ENCODE measurements at places on chromosomes 12 and 14.

- peaks cover 17% of the 10 kb centered on the region for H3K36me3 ChIP-seq
- peaks cover 30% of the 10 kb centered on the region for H3K4me1 ChIP-seq
- no peak for DNase-seq
- H3K4me3 ChIP-seq = no peak overlapping the region
- H3K27ac ChIP-seq = peak overlapping the region; percentile 87
Observed at GRCh38 chr12:32253154-32253790, 146.1 kb upstream of the FGD4 start.

DNA sequence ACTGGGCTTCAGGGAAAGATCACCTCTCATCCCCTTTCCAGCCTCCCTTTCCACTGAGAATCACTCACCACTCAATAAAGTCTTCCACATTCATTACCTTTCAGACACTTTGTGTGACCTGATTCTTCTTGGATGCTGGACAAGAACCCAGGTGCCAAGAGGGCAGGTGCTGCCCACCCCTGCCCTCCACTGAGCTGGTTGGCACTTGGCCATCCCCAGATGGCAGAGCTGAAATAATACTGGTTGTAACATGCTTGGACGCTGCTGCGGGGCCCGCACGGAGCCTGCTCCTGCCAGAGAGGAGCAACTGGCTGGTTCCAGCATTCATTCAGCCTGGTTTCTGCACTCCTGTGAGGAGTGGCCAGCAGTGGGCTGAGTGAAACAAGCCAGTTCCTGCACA is 386.7 kb upstream of the CCDC196 start:
- H3K27me3 ChIP-seq = peaks cover 5% of the 10 kb centered on the region
- no peak for DNase-seq
- H3K27ac ChIP-seq = no peak overlapping the region
- no peak overlapping the region for H3K4me3 ChIP-seq
- no peaks in the 10 kb centered on the region for H3K36me3 ChIP-seq

- H3K4me1 ChIP-seq = peaks cover 26% of the 10 kb centered on the region
- no peak overlapping the region for H3K4me3 ChIP-seq
- peaks cover 14% of the 10 kb centered on the region for H3K36me3 ChIP-seq
- H3K27me3 ChIP-seq = peaks cover 2% of the 10 kb centered on the region
- H3K27ac ChIP-seq = no peak overlapping the region
- DNase-seq = no peak
Observed at GRCh38 chr12:116709768-116710167, 28.1 kb downstream of the SPRING1 start.

GRCh38 chr12:93135286-93136239 is 206.5 kb upstream of the EEA1 start:
- H3K4me1 ChIP-seq = peaks cover 64% of the 10 kb centered on the region
- H3K36me3 ChIP-seq = no peaks in the 10 kb centered on the region
- H3K27me3 ChIP-seq = no peaks in the 10 kb centered on the region
- no peak for DNase-seq
- peak overlapping the region; percentile 90 for H3K27ac ChIP-seq

DNA sequence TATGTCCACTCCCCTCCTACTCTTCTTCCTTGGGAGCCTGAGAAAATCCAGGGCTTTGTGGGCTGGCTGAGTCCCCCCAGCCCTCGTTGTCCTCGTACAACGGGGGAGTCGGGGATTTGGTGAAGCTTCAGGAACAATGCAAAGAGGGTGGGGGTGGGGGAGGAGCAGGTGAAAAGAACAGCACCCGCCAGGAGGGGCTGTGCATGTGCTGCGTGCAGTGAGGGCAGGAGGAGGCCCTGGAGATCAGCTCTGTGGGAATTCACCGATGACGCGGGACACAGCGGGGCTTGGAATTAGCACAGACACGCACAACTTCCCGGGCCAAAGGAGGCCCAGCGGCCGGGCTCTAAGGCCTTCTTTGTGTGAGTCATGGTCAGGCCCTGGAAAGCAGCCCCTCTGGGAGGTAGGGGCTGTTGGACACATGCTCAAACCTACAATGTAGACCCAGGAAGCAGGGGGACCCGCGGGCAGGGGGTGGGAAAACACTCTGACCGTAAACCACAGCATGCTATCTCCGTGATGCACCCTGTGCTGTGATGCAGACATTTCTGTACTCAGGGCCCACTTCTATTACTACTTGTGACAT is 32.8 kb downstream of the RBM19 start:
- no peak for DNase-seq
- H3K27ac ChIP-seq = no peak overlapping the region
- no peak overlapping the region for H3K4me3 ChIP-seq
- peaks cover 97% of the 10 kb centered on the region for H3K36me3 ChIP-seq

GRCh38 chr12:110352401-110352800 is 51.1 kb downstream of the ANAPC7 start:
- H3K4me3 ChIP-seq = no peak overlapping the region
- peaks cover 25% of the 10 kb centered on the region for H3K4me1 ChIP-seq
- no peaks in the 10 kb centered on the region for H3K27me3 ChIP-seq
- H3K27ac ChIP-seq = no peak overlapping the region
- no peak for DNase-seq
